ENCODE measurements at places on chromosomes 13 and 19.

- DNase-seq, result no peak
These were observed 266.3 kb downstream of the KLF5 start for GRCh38 chr13:73324842-73325722.

DNA sequence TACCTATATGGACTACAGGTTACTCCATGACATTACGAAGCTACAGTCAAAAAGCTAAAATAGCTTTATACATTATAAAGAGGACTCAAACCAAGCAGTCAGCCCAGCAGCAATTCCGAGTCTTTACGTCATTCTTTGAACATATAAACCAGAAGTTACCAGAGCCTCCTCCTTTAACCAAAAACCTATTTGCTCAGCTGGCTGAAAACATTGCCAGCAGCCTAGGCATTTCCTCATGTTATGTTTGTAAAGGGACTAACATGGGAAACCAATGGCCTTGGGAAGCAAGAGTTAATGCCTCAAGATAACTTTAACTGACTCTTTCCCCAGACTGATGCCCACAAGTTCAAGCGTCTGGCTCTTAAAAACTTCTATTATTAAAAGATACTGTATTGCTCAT lies 104.1 kb upstream of the ZNF492 start:
- no peak for DNase-seq

- no peak for DNase-seq
These were observed 2.6 kb upstream of the CACNG7 start for GRCh38 chr19:53906211-53907192.

DNA sequence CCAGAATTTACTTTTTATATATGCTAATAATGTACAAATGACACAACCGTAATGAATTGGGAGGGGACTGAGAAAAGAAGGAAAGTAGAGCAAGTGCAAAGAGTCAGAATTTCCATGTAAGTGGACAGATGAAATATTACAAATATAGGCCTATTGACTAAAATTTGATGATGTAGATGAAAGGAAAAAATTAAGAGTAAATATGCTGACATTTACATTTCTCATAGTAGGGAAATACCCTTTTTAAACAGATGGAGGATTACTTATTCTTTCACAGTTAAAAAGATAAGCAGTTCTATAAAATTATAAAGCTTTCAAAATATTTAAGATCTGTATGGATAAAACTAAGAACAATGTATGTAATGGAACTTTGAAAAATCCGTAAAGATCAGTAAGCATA lies 185.4 kb downstream of the NBEA start:
- no peak for DNase-seq

DNA sequence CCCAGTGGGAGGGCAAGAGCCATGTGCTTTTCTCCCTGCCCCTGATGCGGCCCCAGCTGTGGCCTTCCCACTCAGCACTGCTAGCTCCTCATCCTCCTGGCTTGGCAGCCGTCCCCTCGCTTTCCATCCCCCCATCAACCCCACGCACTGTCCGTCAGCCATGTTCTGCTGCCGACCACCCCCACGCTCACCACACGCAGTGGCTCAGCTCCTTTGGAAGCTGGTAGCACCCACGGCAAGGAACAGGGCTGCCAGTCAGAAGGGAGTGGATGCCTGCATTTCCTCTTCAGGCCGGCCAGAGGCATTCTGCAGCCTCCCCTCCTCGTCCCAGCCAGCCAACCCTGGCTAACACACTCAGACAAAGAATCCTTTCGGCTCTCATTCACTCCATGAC lies 6.3 kb downstream of the CALM3 start:
- DNase-seq, result no peak

- no peak for DNase-seq
These were observed 748.1 kb upstream of the SGCG start for GRCh38 chr13:22432690-22433089.

GRCh38 chr13:48827709-48828108 lies 148.0 kb upstream of the FNDC3A start:
- no peak for DNase-seq

- DNase-seq, result peak; percentile 37
These were observed 19.8 kb downstream of the EPN1 start for GRCh38 chr19:55694656-55695491.

DNA sequence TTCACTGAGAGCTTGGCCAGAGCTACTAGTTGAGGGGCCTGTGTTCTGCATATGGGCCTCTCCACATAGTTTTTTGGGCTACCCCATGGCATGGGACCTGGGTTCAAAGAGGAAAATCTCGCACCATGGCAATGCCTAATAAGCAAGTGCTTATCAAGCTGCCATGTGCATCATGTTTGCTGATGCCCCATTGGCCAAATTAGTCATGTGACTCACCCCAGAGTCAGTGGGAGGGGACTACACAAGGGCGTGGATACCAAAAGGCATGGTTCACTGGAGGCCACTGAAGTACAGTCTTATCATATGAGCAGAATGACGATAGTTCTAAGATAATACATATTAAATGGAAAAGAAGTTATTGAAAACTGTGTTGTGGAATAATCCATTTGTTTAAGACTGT lies 214.8 kb downstream of the LMO7 start:
- DNase-seq, result no peak

- peak; percentile 79 for DNase-seq
These were observed 183.4 kb downstream of the USP12 start for GRCh38 chr13:26988059-26988769.

GRCh38 chr13:33053397-33054066 lies 37.3 kb downstream of the KL start:
- no peak for DNase-seq

DNA sequence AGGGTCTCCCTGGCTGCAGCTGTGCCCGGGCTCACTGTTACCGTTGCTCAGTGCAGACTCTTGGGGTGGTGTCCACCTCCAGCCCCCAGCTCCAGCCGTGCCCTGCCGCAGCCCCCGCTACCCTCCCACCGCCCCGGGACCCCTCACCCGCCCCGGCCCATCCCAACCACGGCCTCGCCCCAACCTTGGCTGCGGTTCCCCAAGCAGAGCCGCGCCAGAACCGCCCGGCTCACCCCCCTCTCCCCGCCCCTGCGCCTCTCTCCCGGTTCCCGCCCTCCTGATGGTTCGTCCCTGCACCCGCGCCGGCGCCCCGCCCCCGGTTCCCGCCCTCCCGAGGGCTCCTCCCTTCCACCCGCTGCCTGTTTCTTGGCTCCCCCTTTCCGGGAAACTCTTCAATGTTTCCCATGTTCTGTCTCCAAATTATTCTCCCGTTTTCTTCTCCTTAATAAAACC lies 40.3 kb downstream of the ANKRD10 start:
- peak; percentile 69 for DNase-seq

GRCh38 chr19:45218911-45219743 lies 26.1 kb downstream of the EXOC3L2 start:
- no peak for DNase-seq

GRCh38 chr19:10808937-10809649 lies 26.9 kb downstream of the TMED1 start:
- no peak for DNase-seq

GRCh38 chr13:51155776-51156515 lies 44.9 kb upstream of the C13orf42 start:
- no peak for DNase-seq

DNA sequence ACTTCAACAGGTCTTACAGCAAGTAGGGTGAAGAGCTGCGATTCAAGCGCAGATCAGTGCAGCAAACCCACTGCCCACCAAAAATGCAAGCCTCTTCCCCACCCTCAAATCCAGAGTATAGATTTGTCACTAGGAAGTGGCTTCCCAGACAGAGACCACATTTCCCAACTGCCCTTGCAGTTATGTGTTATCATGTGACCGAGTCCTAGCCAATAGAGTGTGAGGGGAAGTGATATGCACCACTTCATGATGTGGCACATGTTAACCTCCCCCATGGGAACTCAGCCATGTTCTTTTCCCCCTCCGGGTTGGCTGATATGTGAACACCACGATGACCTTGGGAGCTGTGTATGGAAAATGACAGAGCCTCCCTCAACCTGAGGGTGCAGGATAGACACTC lies 50.8 kb downstream of the MBD3L2B start:
- DNase-seq, result no peak

GRCh38 chr13:31919971-31920726 lies 111.4 kb upstream of the FRY start:
- no peak for DNase-seq

GRCh38 chr19:31500197-31500830 lies 151.1 kb upstream of the TSHZ3 start:
- no peak for DNase-seq

- DNase-seq, result no peak
These were observed 23.9 kb upstream of the MATK start for GRCh38 chr19:3809881-3810707.

- DNase-seq, result no peak
These were observed 1775.7 kb downstream of the PCDH9 start for GRCh38 chr13:65454403-65454802.

DNA sequence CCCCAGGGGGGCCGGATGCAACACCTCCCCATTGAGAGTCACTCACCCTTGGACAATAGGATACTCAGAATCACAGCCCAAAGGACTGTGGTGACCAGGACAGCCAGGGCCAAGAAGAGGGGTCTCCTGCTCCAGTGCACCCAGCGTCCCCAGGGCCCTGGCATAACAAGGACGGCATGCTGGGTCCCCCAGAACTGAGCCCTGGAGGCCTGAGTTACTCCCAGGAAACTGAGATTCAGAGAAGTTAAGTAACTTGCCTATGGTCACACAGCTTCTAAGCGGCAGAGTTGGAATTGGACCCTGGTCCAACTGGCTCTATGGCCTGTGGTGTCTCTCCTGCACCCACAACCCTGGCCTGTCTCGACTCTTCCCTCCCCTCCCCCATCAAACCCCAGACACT lies 295 bp downstream of the CLEC4G start:
- DNase-seq, result no peak

DNA sequence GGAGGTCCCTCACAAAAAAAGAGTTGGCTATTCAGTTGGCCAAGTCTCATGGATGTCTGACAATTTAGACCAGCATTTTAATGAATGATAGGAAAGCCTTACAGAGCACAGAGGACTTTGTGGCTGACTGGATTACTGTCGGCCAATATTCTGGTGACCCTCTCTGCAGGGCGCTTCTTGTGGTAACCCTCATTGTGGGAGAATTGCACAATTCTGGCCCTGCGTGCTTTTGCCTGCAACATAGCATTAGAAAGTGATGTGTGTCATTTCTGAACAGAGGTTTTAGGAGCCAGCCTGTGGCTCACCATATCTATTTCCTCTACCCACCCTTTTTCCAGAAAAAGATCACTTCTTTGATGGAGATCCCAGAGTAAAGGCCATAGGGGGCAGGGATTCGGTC lies 71.4 kb downstream of the EFNB2 start:
- DNase-seq, result no peak

DNA sequence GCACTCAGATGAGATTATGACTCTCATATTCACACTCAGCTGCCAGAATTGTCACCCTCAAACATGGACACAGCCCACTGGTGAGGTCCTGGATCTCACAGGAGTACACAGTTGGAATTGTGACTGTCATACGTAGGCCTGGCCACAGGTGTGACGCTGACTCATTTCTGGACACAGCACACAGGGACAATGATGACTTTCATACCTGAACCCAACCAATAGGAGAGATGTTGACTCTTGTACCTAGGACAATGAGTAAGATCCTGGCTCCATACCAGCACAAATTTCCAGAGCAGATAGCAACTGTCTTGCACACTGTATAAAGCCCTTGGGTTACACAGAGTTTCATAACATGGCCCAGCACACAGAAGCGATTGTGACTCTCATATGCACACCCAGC lies 46.4 kb downstream of the ZNF85 start:
- DNase-seq, result no peak

DNA sequence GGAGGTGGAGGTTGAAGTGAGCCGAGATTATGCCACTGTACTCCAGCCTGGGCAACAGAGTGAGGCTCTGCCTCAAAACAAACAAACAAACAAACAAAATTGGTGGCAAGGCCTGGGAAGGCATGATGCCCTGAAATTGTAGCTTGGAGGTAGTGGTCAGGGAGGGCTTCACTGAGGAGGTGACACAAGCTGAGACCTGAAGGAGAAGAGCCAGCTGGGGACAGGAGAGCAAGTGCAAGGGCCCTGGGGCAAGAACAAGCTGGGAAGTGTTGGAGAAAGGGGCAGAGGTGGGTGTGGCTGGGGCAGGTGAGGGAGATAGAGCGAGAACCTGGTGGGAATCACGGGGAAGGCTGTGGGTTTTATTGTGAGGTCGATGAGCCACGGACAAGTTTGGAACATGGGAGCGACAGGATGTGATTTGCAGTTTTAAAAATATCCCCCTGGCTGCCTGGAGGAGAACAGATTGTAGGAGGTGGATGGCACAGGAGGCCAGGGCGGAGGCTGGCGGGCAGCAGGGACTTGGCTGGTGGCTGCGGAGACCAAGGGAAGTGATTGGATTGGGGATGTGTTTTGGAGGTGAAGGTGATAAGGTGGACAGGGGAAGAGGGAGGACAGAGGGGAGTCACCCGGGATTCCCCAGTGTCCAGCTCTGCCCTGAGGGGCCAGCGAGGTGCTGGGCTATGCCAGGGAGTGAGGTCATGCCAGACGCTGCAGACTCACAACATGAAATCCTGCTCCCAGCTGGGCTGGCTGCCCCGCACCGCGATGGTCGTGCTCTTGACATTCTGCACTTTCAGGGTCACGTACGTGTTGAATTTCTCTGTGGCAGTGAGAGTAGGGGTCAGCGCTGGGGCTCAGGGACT lies 14.0 kb downstream of the UNC13A start:
- no peak for DNase-seq

GRCh38 chr19:14432791-14433553 lies at the start of gene PKN1:
Gene PKN1 (plus strand): TSS chr19:14433306. CDS start chr19:14433522, 216 bp downstream.
- no peak for DNase-seq

- peak; percentile 88 for DNase-seq
These were observed 9.6 kb upstream of the BCL3 start for GRCh38 chr19:44738603-44739558.

GRCh38 chr13:110811771-110812120 lies 98.2 kb downstream of the ING1 start:
- no peak for DNase-seq

DNA sequence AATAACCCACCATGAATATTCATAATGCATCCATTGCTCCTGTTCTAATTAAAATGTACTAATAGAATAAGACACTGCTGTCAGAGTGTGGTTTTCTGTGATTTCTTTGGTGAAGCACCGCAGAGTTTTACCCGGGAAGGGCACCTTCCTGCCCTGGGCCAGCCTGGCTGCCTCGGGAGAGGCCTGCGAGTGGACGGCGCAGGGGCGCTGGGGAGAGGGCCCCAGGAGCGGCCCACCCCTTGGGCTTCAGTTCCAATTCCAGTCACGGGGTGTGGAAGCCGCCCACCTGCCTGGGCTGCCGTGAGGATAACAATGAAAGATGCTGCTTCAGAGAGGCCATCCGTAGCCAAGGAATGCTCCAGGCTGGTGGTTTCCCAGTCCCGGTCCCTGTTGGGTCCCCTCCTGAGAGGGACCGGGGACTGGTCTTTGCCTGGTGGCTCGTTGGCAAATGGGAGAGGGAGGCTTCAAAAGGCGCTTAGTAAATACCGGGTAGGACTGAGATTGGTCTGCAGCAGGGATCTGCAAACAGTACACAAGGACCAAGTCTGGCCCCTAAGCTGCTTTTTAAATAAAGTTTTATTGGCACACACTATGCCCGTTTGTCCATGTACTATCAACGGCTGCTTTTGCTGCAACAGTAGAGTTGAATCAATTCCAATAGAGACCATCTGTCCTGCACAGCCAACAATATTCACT lies 18.0 kb downstream of the TCF3 start:
- DNase-seq, result no peak

GRCh38 chr19:18109341-18109732 lies 11.8 kb downstream of the MAST3 start:
- DNase-seq, result peak; percentile 93
